ENCODE measurements at places on chromosomes 7 and 10.

GRCh38 chr10:89653410-89653869 lies 8.4 kb upstream of the PANK1 start:
- DNase-seq, result no peak

GRCh38 chr10:118564652-118565051 lies 30.8 kb downstream of the PRLHR start:
- DNase-seq, result no peak

DNA sequence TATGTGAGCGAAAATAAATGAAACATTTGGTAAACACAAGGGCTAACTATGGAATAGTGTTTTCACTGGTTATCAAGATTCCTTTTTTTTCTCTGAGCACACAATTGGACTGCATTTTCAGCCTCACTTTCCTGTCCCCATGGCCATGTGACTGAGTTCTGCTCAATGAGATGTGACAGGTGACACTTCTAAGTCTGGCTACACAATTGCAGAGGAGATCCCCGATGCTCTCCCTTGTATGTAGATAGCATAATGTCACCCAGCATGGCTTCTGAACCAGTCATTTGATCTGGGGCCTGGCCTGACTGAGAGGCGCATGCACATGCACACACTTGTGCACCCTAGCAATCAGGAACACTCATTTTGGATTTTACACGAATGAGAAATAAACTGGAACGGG lies 581.8 kb downstream of the GRID1 start:
- no peak for DNase-seq

GRCh38 chr7:55129541-55130394 lies 111.0 kb downstream of the EGFR start:
- no peak for DNase-seq

- DNase-seq, result no peak
Measured at GRCh38 chr10:132149271-132149670, 37.5 kb upstream of the DPYSL4 start.

GRCh38 chr10:6476989-6477388 lies 103.1 kb downstream of the PRKCQ start:
- no peak for DNase-seq

GRCh38 chr10:131113709-131114291 lies 197.7 kb downstream of the TCERG1L start:
- no peak for DNase-seq

DNA sequence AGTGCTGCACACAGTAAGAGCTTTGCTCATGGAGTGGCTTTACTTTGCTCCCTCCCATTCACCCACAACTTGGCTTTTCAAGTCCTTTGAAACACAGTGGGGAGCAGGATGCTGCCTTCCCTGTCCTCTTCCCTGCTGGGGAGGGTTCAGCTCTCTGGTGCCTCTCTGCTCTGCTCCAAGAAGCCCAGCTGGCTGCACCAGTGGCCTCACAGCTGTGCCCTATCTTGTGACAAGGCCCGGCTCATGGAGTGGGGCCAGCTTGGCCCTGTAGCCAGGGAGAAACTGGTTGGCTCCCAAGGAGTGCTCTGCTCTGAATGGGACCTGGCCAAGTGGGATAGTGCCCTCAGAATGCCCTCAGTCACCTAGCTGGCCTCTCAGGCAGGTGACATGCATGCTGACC lies 212.3 kb upstream of the ZMIZ1 start:
- no peak for DNase-seq

GRCh38 chr7:151426441-151426903 lies 13.5 kb downstream of the CRYGN start:
- peak; percentile 10 for DNase-seq

GRCh38 chr10:125538947-125539731 lies 143.8 kb downstream of the TEX36 start:
- no peak for DNase-seq

DNA sequence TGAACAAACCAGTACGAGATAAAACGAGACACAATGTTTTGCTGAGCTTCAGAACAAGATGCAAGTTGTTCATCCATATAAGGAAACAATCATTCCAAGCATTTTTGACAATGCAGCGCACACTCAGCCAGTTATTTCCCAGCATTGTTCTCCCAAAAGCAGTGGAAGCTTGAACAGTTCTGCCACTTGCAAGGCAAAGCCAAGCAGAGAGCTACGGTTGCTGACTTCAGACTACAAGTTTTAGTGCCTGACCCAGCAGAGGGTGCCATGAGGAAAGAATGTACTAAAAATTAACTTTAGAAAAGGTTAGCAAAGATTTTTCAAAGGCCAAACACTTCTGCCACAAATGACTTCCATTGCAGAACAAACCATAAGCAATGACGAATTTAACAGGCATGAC lies 152.5 kb downstream of the SLC25A13 start:
- no peak for DNase-seq

DNA sequence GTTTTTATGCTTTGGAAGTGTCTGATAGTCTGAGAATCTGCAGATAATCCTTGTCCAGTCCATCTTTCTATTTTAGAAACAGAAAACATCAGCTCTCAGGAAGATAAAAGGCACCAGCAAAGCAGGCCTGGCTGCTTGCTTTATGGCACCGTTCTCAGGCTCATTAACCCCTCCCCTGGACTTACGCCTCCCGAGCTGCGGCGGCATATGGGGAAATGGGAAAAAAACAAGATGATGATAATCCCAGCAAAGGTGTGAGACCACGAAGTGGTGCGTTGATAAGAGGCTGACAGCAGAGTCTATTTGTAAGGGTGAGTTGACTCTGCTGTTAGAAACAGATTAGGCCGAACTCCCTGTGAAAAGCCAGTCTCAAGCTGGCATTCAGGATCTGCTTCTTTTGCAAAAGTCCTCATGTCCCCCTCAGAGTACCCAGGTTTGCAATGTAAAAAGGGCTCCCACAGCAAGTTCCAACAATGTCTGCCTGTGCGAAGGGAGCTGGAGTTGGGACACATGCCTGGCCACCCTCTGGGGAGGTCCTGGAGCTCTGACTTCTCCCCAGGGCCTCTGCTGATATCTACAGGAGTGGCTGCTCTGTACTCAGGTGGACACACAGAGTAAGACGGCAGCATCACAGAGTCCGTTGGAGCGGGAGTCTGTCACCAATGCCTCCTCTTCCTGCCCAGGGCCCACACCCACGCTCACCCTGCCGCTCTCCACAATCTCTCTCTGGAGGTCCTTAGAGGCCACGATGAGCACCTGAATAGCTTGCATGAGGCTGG lies 54.3 kb downstream of the SPDYE5 start:
- no peak for DNase-seq

DNA sequence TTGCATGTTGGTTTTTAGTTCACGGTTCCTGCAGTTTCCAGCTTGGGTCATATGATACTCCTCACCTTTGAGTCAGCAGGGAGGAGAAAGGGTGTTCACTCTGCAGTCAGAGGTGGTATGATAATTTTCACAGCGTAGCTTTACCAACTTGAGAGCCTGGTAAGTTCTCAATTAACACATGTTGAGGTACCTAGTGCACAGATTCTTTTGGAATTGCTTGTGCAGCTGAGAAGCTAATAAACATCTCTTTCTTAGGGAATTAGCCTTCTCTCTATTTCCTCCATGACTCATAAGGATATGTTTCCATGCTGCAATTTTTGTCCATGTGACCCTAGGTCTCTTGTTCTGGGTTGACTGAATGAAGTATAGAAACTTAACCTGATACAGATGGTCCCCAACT lies 166.6 kb downstream of the KIF20B start:
- DNase-seq, result no peak

- DNase-seq, result no peak
Measured at GRCh38 chr7:50141854-50142253, 48.8 kb upstream of the ZPBP start.

DNA sequence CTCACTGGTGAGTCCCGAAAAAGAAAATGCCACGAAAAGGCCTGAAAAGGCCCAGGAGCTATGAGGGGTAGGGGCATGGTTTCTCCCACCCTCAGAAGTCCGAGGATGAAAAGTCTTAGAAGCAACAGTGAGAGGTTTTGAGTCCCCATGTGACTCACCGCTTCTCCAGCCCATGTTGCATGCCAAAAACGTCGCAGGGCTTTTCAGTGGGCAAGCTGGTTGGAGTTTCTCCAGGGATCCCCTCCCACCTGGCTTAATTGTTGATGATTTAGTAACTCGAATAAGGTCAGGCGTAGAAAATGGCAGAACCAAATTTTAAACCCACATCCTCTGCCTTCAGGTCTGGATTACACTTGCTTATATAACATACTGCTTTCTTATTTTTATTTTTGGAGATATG lies 96.3 kb upstream of the ARMC3 start:
- DNase-seq, result no peak

DNA sequence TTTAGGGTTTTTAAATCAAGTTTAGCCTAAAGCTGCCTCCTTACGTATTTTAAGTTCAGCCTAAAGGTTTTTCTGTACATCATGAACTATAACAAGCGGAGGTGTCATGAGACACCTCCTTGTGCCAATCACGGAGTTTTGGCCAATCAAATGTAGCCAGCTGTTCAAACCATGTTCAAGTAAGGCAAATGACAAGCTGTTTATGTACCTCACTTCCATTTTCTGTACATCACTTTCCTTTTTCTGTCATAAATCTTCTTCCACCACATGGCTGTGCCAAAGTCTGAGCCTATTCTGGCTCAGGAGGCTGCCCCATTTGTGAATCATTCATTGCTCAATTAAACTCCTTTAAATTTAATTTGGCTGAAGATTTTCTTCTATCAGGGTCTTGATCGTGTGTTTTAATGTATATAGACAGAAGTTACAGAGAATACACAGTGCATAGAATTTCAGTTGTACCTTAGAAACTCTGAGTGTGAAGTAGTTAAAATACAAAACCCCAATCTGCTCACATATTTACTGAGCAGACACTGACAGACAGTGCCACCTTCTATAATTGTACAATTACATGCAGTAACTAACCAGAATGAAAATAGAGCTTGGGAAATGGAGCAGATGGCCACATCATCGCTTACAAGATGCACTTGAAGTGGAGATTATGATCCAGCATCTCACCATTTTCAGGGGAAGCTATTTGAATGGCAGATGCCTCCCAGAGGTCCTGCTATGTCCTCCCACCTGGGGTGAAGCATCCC lies 76.9 kb upstream of the LANCL2 start:
- no peak for DNase-seq
